ENCODE measurements at places on chromosomes 3 and 15. TPM values are rescaled to one million over a fixed set of nuclear protein-coding genes. Genes with fewer than 3 reads are reported as not detected.

- H3K27me3 ChIP-seq, result no peaks in the 10 kb centered on the region
- H3K36me3 ChIP-seq, result no peaks in the 10 kb centered on the region
- no peak for DNase-seq
- H3K27ac ChIP-seq, result no peak overlapping the region
Observed at GRCh38 chr3:144407335-144407734, 435.7 kb downstream of the DIPK2A start.

GRCh38 chr15:39330061-39330460 lies 250.8 kb upstream of the THBS1 start:
- DNase-seq, result no peak
- no peak overlapping the region for H3K27ac ChIP-seq
- no peaks in the 10 kb centered on the region for H3K36me3 ChIP-seq
- H3K27me3 ChIP-seq, result no peaks in the 10 kb centered on the region
- H3K4me3 ChIP-seq, result no peak overlapping the region

DNA sequence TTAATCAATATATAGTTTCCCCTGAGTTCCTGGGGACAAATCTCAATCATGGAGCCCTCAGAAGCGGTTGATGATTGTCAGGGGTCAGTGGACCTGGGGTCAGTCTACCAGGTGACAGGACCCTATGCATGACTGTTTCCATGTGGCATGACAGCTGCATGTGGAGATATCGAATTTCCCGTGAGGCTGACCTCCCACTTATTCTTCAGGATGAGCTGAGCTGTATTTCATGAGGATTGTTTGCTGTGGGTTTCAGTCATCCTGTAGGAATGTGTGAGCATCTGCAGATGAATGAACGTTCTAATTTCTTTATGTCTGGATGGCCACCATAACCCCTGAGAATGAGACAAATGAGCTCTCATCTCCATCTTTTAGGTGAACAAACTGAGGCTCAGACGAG lies 93.0 kb upstream of the HES1 start:
- H3K27me3 ChIP-seq, result peaks cover 17% of the 10 kb centered on the region
- no peak overlapping the region for H3K27ac ChIP-seq
- no peaks in the 10 kb centered on the region for H3K36me3 ChIP-seq
- DNase-seq, result no peak

- H3K36me3 ChIP-seq, result no peaks in the 10 kb centered on the region
- no peak for DNase-seq
- H3K4me1 ChIP-seq, result no peaks in the 10 kb centered on the region
- peaks cover 3% of the 10 kb centered on the region for H3K27me3 ChIP-seq
Observed at GRCh38 chr3:181921220-181921619, 209.5 kb downstream of the SOX2 start.

Gene PRC1
- 46.4 TPM for total RNA-seq

Gene NEK10
- 10.1 TPM for total RNA-seq

Gene PP2D1
- not detected for total RNA-seq

DNA sequence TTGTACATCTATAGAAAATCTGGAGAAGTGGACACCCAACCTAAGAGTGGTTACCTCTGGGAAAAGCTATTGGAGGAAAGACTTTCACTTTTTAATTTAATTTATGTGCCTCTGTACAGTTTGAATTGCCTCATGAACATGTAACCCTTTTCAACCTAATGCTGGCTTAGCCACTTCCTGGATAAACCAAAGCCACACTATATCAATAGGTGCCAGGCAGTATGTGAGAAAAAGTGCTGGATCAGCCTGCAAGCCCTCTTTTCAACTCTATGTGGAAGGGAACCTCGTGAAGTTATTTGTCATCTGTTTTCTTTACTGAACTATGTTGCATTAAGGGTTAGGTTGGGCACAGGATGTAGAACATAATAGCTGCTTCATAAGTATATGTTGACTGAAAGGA lies 9.3 kb upstream of the TOPAZ1 start:
- H3K4me3 ChIP-seq, result no peak overlapping the region
- peaks cover 5% of the 10 kb centered on the region for H3K4me1 ChIP-seq
- H3K36me3 ChIP-seq, result no peaks in the 10 kb centered on the region
- DNase-seq, result no peak
- peaks cover 18% of the 10 kb centered on the region for H3K27me3 ChIP-seq
- H3K27ac ChIP-seq, result no peak overlapping the region

GRCh38 chr3:188270423-188270972 lies 116.5 kb downstream of the LPP start:
- peak overlapping the region; percentile 86 for H3K27ac ChIP-seq
- H3K4me1 ChIP-seq, result peaks cover 59% of the 10 kb centered on the region
- H3K27me3 ChIP-seq, result no peaks in the 10 kb centered on the region
- no peaks in the 10 kb centered on the region for H3K36me3 ChIP-seq

Gene SPSB4
- 3.3 TPM for total RNA-seq

- H3K27me3 ChIP-seq, result no peaks in the 10 kb centered on the region
- H3K36me3 ChIP-seq, result no peaks in the 10 kb centered on the region
- no peak for DNase-seq
- no peak overlapping the region for H3K27ac ChIP-seq
- H3K4me1 ChIP-seq, result peaks cover 35% of the 10 kb centered on the region
Observed at GRCh38 chr3:55327131-55327920, 159.8 kb downstream of the WNT5A start.

GRCh38 chr3:130915567-130916292 lies 21.8 kb downstream of the ATP2C1 start:
- H3K27ac ChIP-seq, result no peak overlapping the region
- no peak for DNase-seq
- H3K4me1 ChIP-seq, result peaks cover 15% of the 10 kb centered on the region
- H3K4me3 ChIP-seq, result no peak overlapping the region

DNA sequence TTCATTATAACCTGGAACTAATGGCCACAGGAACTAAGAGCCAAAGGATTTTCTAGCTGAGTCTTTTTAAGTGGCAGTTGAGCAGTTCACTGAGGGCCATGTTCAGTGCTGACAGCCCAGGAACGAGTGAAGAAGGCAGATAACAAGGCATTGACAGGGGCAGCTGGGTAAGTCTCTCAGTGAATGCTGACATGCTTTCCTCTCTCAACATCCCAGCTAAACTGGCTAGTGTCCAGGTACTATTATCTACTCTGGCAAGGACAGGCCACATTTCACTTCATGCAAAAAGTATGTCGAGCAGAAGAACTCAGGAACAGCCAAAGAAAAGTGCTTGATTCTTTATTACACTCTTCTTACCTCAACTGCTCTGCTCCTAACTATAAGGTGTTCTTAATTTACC lies 515.9 kb downstream of the NLGN1 start:
- DNase-seq, result no peak
- H3K36me3 ChIP-seq, result no peaks in the 10 kb centered on the region
- no peak overlapping the region for H3K27ac ChIP-seq
- no peaks in the 10 kb centered on the region for H3K27me3 ChIP-seq
- peaks cover 4% of the 10 kb centered on the region for H3K4me1 ChIP-seq

DNA sequence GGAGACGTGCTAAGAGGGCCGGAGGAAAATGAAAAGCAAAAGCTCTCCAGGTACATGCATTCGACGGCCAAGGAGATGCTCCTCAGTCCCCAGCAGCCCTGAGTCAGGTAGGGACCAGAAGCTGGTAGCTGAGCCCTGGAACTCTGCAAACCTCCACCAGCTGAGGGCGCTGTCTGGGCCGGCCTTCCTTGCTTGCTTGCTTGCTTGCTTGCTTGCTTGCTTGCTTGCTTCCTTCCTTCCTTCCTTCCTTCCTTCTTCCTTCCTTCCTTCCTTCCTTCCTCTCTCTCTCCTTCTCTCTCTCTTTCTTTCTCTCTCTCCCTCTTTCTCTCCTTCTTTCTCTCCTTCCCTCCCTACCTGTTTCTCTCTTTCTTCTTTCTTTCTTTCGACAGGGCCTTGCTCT lies 94.6 kb upstream of the RASGRF1 start:
- no peak overlapping the region for H3K4me3 ChIP-seq
- H3K36me3 ChIP-seq, result no peaks in the 10 kb centered on the region
- no peak overlapping the region for H3K27ac ChIP-seq

GRCh38 chr15:91801836-91802534 lies 51.5 kb upstream of the SLCO3A1 start:
- DNase-seq, result no peak
- no peak overlapping the region for H3K27ac ChIP-seq
- H3K36me3 ChIP-seq, result no peaks in the 10 kb centered on the region
- H3K27me3 ChIP-seq, result no peaks in the 10 kb centered on the region
- H3K4me1 ChIP-seq, result no peaks in the 10 kb centered on the region

Gene IMPG2
- total RNA-seq, result 0.60 TPM

GRCh38 chr3:89877230-89877629 lies 769.8 kb downstream of the EPHA3 start:
- no peaks in the 10 kb centered on the region for H3K36me3 ChIP-seq
- no peaks in the 10 kb centered on the region for H3K27me3 ChIP-seq
- no peaks in the 10 kb centered on the region for H3K4me1 ChIP-seq
- H3K4me3 ChIP-seq, result no peak overlapping the region
- H3K27ac ChIP-seq, result no peak overlapping the region

- peaks cover 11% of the 10 kb centered on the region for H3K4me1 ChIP-seq
- H3K27ac ChIP-seq, result no peak overlapping the region
- no peaks in the 10 kb centered on the region for H3K36me3 ChIP-seq
- H3K4me3 ChIP-seq, result no peak overlapping the region
- no peak for DNase-seq
Observed at GRCh38 chr15:74392451-74392830, 25.0 kb upstream of the CYP11A1 start.

Gene TEX55
- total RNA-seq, result not detected

DNA sequence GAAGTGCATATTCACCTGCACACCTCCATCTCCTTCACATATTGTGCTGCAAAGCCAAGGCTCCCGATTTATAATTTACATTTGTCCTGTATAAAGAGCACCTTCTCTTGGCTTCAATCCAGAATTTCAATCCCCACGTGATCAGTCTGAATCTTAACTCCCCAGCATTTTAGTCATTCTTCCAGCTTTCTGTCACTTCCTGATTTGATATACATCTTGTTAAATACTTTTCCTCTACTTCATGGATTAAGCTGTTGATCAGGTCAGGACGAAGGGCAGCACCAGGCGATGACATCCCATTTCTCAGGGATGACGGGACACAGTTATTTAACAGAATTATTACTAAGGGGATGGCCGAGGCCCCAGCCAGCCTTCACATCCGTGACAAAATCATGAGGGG lies 212.5 kb downstream of the EPHB1 start:
- no peak for DNase-seq
- H3K4me1 ChIP-seq, result no peaks in the 10 kb centered on the region
- no peaks in the 10 kb centered on the region for H3K27me3 ChIP-seq
- H3K27ac ChIP-seq, result no peak overlapping the region
- no peak overlapping the region for H3K4me3 ChIP-seq

GRCh38 chr3:188503647-188504046 lies 349.7 kb downstream of the LPP start:
- peaks cover 34% of the 10 kb centered on the region for H3K4me1 ChIP-seq
- H3K36me3 ChIP-seq, result peaks cover 28% of the 10 kb centered on the region
- DNase-seq, result no peak

DNA sequence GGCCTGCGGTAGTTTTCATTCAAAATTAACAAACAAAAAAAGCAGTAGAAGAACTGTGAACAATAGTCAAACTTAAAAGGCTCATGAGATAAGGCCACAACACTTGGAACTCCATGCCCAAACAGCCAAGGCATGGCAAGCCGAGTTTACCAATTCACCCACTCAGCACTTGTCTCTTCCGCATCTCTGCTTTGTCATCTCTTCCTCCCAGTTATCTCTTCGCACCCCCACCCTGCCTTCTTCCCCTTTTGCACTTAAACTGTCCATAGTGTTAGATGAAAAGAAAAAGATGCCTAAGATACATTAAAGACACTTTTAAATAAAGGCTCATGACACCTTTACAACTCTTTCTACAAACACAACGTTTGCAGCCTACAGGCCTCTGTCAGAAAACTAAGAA lies 11.1 kb downstream of the TLE3 start:
- H3K36me3 ChIP-seq, result peaks cover 39% of the 10 kb centered on the region
- H3K27ac ChIP-seq, result no peak overlapping the region
- no peak overlapping the region for H3K4me3 ChIP-seq
- H3K27me3 ChIP-seq, result no peaks in the 10 kb centered on the region
